CD4-positive, alpha-beta T cell treated with Interleukin-4 for 4 hours (primary cell): ENCODE measurements at places on chromosomes 13 and 19.

- no peak for DNase-seq
Observed at GRCh38 chr19:44002212-44002565, 568 bp upstream of the ZNF230 start.

GRCh38 chr13:95220611-95221010, 80.6 kb downstream of the ABCC4 start:
- no peak for DNase-seq

- no peak for DNase-seq
Observed at GRCh38 chr13:20714563-20715329, 11.2 kb downstream of the IL17D start.

DNA sequence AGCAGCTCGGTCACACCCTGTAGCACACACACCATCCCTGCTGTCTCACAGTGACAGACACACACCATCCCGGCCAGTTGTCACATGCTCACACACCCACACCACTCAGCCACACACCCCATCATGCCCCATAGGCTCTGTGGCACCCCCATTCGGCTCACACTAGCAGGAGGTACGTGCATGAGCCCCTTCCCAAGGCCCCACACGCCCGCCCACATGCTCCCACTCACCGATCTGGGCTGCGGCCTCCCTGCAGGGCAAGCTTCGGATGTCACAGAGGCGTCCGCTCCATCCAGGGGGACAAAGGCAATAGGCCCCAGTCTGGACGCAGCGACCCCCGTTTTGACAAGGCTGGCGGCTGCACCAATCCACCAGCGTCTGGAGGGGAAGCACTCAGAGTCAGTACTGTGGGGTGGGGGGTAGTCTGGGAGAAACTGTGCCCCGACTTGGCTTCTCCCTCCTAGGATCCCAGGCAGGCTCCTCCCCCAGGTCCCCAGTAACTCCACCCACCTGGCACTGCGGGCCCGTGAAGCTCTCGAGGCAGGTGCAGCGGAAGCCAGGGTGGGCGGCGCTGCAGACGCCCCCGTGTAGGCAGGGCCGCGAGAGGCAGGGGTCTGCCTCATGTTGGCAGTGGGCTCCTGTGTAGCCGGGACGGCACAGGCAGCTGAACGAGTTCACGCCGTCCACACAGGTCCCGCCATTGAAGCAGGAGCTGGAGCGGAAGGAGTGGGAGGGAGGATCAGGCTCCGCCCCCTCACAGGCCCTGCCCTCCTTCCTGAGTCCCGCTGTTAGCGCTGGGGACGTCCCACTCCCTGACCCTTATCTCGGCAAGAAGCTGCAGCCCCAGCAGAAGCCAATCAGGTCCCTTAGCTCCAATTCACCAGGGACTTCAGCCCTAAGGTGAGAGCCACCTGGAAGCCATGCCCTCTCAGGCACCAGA, 20.1 kb downstream of the NOTCH3 start:
- DNase-seq: no peak

DNA sequence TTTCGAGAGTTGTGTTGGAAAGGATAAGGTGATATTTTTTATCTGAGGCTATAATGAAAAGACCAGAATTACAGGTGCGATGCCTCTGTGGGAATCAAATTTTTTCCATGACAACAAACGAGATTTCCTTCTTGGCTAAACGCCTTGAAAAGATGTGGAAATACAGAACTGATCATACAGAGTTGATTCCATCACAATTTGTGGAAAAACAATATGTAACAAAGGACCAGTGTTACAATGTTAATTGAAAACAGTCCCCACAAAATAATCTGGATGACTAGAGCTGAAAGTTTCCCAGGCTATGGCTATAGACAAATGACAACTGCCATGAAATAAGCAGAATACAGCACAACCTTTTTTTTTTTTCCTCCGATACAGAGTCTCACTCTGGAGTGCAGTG, 628.9 kb downstream of the DIAPH3 start:
- no peak for DNase-seq

- DNase-seq: no peak
Observed at GRCh38 chr13:110023729-110024644, 237.6 kb upstream of the IRS2 start.
